ENCODE measurements at places on chromosomes 3 and 15.

- no peak for DNase-seq
Observed at GRCh38 chr3:40631341-40631995, 106.7 kb downstream of the ZNF621 start.

DNA sequence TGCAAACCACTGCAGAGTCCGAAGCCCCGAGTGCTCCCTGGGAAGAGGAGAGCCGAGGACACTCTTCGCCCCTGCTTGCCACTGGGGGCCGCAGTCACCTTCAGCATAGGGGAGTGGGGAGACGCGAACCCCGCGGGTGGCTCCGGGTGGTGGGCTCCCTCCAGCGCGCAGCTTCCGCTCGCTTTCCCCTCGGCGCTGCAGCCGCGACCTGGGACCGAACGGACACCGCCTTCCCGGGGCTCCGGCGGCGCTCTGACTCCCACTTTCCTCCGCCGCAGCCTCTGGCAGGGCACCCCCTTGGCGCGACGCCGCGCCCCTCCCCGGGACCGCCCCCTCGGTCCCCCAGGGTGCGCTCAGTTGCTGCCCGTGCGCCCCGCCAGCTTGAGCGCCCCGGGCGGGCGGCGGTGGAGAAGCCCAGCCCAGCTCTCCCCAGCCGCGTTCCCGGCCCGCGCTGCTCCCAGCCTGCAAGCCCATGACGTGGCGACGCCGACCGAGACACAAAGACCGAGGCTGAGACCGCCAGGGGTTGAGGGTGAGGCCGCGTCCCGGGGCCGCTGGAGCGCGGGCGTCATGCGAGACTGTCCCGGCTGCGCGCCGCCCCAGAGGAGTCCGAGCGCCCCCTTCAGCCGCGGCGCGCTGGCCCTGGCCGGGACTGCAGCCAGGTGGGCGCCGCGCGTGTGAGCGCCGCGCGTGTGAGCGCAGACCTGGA, at the start of gene MINAR1:
Gene MINAR1 (plus strand): TSS at position 701 of the 709 bp plus-strand sequence. CDS start 23,812 bp downstream, outside the sequence.
- peak; percentile 32 for DNase-seq

DNA sequence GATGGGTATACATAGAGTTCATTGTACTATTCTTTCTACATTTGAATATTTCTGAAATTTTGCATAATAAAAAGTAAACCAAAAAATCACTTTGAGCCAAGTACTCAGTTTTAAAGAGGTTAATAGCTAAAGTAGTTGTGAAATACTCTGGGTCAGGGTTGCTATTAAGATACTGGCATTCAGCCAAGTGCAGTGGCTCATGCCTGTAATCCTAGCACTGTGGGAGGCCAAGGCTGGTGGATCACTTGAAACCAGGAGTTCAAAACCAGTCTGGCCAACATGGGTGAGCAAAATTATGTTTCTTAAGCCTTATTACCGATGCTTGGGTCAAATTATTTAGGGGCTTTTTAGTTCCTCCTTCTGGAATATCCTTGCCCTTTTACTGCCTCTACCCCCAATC, 122.0 kb upstream of the MELTF start:
- DNase-seq = no peak

GRCh38 chr15:90000186-90001001, 730 bp upstream of the ZNF710 start:
- DNase-seq = no peak

- DNase-seq = peak; percentile 13
Observed at GRCh38 chr3:140128631-140129030, 193.6 kb downstream of the CLSTN2 start.

GRCh38 chr15:72237853-72238224, 6.8 kb upstream of the PKM start:
- peak; percentile 19 for DNase-seq

- DNase-seq = no peak
Observed at GRCh38 chr3:159626598-159626997, 362.0 kb upstream of the IL12A start.

- no peak for DNase-seq
Observed at GRCh38 chr3:180684807-180685206, 5.5 kb upstream of the CCDC39 start.

- DNase-seq = peak; percentile 98
Observed at GRCh38 chr3:184811999-184812661, at the start of gene VPS8. Gene VPS8, plus strand, starts transcription at chr3:184812166. Its CDS starts 12,467 bp downstream, at chr3:184824633.

GRCh38 chr15:33314069-33314468, 3.3 kb downstream of the RYR3 start:
- DNase-seq = no peak

- DNase-seq = no peak
Observed at GRCh38 chr3:13223574-13224237, 150.5 kb upstream of the IQSEC1 start.

DNA sequence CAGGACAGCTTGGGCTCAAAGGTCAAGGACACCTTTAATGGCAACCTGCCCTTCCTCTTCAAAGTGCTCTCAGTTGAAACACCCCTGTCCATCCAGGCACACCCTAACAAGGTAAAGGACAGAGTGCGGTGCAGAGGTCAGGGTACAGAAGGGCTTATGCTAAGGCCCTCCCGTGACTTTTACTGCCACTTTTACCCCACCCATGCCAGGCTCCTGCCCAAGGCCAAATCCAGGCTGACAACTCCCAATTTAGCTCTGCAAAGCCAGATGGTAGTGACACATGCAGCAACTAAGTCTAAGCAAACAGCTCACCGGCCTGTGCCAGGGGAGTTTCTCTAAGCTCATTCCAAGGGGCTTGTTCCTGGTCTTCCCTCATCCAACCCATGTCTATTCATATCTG, 1.6 kb downstream of the MPI start:
- DNase-seq = no peak

GRCh38 chr15:73972984-73973682, 19.0 kb downstream of the STOML1 start:
- peak; percentile 89 for DNase-seq

- no peak for DNase-seq
Observed at GRCh38 chr15:29054171-29055045, 168.6 kb downstream of the APBA2 start.
